ENCODE measurements at places on chromosomes 3 and 15. TPM values are rescaled to one million over a fixed set of nuclear protein-coding genes. Genes with fewer than 3 reads are reported as not detected.

DISP2 gene
- 0.93 TPM for polyA plus RNA-seq

GASK1A gene
- polyA plus RNA-seq, result 4.0 TPM

THRB gene
- polyA plus RNA-seq, result 3.6 TPM

LYSMD2 gene
- polyA plus RNA-seq, result 11.7 TPM

ISLR gene
- 9.0 TPM for polyA plus RNA-seq

PAK2 gene
- 13.5 TPM for polyA plus RNA-seq

OIP5 gene
- polyA plus RNA-seq, result 2.5 TPM

SSR3 gene
- polyA plus RNA-seq, result 70.1 TPM

CSPG5 gene
- not detected for polyA plus RNA-seq

PCOLCE2 gene
- 0.78 TPM for polyA plus RNA-seq

CHD2 gene
- 29.5 TPM for polyA plus RNA-seq

- DNase-seq, result no peak
Observed at GRCh38 chr3:128353991-128354687, 112.6 kb downstream of the DNAJB8 start.

GRCh38 chr15:59501597-59501996, 63.6 kb downstream of the FAM81A start:
- peak; percentile 46 for DNase-seq

GRCh38 chr3:183797996-183798395, 27.4 kb downstream of the MAP6D1 start:
- no peak for DNase-seq

DNA sequence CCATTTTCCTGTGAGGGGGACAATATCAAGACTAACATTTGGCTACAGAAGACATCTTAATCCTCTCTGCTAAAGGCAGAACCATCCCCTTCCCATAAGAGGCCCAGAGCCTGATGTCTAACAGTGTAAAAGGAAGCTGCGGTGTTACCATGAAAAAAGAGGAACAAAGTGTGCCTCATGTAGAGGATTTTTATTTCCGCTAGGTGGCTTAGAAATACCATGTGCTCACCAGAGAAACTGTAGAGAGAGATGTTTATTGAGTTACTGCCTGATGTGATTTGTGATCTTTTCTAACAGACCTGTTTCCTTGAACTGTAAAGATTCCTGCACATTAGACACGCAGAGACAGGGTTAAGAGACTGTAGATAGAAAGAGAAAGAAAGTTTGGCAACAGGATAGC, 22.0 kb downstream of the OR5H15 start:
- peak; percentile 1 for DNase-seq

DNA sequence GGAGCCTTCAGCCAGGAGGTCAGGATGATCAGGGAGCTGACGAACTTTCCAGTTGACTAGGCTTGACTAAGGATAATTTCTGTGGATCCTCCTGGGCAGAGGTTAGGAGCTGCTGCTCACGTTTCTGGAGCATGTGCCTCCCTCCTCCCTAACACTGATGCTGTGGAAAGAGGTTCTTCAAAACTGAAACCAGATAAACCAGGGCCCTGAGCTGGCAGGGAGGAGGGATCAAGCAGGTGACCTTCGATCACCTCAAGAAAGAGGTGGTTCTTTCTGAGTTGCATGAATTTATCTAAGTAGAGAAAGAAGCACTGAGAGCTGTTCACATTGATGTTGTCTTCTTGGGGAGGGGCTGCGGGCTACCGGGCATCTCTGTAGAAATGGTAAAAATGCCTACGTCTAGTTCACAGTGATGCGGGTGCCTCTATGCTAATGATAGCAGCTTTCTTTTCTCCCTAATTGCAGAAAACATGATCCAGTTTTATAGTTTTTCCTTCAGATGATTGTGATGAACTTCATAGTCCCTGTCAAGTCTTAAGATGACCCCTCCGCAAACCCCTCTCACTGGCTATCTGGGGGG, 332.7 kb upstream of the LRRFIP2 start:
- no peak for DNase-seq

DNA sequence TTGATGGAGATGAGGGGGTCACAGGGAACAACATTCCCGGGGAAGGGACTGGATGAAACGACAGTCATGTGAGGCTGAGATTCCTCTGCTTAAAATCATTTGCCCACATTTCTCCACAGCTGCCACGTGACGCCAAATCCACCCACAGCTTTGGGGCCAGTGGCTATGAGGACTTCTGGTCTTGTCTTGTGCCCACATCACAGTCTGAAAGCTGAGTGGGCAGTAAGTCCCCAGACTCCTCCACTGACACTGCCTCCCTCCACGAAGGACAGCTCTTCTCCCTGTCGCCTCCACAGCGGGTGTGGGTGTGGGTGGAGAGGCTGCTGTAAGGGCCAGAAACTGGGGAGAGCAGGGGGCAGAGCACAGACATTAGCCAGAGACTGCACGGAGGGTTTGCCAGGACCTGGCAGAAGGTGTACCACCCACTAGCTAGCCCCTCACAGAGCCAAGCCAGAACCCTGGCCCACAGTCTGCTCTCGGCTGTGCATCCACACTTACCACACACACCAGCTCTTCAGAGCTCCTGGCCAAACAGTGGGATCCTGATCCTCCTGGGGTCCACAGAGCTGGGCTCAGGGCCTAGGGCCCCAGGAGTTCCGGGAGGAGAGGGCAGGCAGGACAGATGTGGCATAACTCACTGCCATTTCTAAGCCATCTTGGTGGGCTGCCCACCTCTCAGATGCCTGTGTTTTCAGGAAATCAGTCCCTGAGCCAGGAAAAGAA, 24.2 kb downstream of the RAB6B start:
- DNase-seq, result no peak

GRCh38 chr15:69154078-69154477, 6.4 kb upstream of the GLCE start:
- DNase-seq, result no peak

GRCh38 chr3:197508461-197508860, 47.3 kb downstream of the BDH1 start:
- DNase-seq, result no peak

- no peak for DNase-seq
Observed at GRCh38 chr3:122023335-122023910, 1.4 kb upstream of the ILDR1 start.

GRCh38 chr3:48765376-48765775, 48.4 kb upstream of the IP6K2 start:
- DNase-seq, result peak; percentile 27

- DNase-seq, result peak; percentile 52
Observed at GRCh38 chr3:197465996-197466549, 89.7 kb downstream of the BDH1 start.

- DNase-seq, result no peak
Observed at GRCh38 chr3:113455446-113455845, 14.2 kb upstream of the CFAP44 start.

DNA sequence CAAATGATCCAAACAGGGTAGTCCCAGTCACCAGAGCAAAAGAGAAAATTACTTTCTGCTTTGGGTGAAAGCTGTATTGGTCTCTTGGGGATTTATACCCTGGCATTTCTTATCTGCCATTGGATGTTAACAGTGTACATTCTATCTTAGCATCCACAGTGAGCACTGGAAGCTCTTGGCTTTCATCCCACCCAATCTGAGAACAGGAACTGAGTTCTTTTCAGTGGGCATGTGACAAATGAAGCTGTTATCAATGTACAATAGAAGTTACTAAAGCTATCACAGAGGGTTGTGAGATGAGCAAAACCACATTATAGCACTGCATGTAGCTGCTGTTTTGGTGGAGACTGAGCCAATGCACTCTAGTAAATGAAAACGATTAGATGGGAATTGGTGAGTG, 300.7 kb downstream of the TUSC7 start:
- no peak for DNase-seq

DNA sequence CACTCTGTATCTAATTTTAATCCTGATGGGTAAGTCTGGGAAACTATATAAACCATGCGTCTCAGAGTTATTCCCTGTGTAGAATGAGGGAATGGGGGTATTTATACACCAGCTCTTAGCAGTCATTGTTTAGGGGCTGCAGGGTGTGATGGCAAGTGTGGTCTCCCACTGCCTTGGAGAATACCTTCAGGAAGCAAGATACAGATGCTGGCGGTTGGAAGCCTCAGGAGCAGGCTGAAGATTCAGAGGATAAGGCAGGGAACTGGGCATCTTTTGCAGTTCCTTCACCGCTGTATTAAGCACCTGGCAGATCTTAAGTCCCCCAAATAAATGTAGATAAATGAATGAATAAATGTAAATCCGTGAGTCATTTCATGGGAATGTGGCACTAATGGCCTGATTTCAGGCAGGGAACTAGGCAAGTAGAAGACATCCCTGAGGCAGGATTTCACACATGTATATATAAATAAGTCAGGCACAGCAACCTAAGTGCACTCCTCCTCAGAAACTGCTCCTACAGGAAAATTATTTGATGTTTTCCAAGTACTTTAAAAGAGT, 209.2 kb upstream of the GADL1 start:
- no peak for DNase-seq

GRCh38 chr3:156356537-156357363, 198.2 kb downstream of the SSR3 start:
- no peak for DNase-seq

DNA sequence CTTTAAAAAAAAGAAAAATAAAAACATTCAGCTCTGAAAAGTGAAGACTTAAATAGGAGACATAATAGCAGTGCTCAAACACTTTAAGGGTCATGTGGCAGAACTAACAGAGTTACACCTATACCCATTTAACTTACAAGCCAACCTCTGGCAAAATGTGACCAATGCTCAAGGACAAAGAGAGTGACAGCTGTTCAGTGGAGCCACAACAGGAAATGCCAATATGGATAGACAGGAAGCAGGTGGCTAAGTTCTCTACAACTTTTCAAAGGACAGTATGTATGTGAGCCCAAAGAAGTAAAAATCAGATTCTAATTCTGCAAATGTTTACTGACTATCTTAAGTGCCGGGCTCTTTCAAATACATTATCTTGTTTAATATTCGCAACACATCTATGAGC, 3.4 kb downstream of the TMCC1 start:
- DNase-seq, result peak; percentile 55

- no peak for DNase-seq
Observed at GRCh38 chr3:156644958-156645357, 29.4 kb upstream of the TIPARP start.

- DNase-seq, result no peak
Observed at GRCh38 chr3:82736696-82737277, 975.3 kb upstream of the GBE1 start.

DNA sequence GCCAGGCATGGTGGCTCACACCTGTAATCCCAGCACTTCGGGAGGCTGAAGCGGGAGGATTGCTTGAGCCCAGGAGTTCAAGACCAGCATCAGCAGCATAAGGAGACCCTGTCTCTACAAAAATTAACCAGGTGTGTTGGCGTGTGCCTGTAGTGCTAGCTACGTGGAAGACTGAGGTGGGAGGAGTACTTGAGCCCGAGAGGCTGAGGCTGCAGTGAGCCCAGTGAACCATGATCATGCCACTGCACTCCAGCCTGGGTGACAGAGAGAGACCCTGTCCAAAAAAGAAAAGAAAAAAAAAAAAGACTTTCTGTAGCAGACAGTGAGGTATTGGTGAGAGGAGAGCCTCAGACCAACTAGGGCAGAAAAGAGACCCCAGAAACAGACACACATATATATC, 263.8 kb downstream of the XXYLT1 start:
- DNase-seq, result peak; percentile 7

DNA sequence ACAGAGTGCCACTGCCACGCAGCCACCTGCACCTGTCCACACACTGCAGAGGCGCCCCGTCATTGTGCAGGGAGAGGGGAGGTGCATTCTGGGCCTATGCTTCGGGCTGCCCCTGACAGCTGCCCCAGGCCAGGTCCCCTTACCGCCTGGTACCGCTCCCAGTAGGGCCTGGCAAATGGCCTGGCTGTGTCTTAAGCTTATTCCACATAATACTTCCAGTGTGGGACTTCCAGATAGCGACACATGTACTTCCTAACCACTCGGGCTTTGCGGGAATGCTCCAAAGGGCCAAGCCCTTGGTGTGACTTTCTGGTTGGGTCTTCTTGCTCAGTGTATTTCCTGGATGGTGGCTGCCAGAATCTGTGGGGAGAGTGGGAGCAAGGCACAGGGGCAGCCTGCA, 254.3 kb upstream of the CHRNA7 start:
- no peak for DNase-seq

DNA sequence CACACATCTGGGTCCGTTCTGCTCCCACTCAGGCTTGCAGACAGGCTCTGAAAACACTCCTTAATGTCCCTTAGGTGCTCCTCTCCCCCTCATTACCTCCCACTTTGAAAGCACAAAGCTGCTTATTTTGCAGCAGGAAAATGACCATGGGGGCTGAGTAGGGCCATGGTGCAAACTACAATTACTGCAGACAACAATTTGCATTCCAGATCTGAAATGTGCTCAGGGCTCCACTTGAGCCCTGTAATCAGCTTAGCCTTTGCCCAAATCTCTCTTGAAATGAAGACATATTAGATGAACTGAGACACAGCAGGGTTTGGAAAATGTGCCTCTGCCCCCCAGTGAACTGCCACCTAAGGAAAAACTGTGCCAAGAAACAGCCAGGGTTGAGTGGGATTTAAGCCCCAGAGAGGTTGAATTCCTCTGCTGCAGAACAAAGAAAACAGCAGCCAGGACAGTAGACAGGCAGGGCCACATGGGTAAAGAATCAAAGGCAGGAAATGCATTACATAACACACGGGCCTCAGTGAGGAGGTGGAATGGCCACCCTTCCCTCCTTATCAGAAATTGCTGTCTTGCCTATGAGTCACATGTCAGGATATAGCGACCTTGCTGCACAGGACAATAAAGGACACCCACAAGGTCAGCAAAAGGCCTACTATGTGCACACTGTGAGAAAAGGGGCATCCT, 126.8 kb upstream of the ARHGEF3 start:
- peak; percentile 59 for DNase-seq

DNA sequence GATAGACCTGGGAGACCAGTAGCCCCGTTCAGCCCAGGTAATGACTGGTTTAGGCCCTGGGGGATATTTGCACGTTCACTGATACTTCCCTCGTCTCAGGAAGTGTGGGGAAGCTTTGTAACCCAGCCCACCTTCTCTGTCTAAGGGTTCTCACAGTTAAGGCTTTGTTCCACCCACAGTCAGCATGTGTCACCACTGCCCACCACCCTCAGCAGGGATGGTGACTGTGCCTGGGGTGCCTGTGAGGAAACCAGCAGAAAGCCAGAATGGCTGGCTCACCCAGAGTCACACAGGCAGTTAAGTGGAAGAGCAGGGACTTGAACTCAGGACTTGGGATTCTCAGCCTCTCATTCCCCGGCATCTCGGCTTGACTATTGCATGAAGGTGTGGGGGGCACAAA, 5.2 kb downstream of the KBTBD13 start:
- no peak for DNase-seq

- no peak for DNase-seq
Observed at GRCh38 chr3:46712191-46713049, 5.2 kb downstream of the PRSS50 start.
